ENCODE measurements at places on chromosomes 2 and 18.

- DNase-seq: no peak
Measured at GRCh38 chr18:73355121-73355520, 487.3 kb upstream of the NETO1 start.

GRCh38 chr18:32598144-32598543 lies 127.5 kb upstream of the GAREM1 start:
- DNase-seq: no peak

DNA sequence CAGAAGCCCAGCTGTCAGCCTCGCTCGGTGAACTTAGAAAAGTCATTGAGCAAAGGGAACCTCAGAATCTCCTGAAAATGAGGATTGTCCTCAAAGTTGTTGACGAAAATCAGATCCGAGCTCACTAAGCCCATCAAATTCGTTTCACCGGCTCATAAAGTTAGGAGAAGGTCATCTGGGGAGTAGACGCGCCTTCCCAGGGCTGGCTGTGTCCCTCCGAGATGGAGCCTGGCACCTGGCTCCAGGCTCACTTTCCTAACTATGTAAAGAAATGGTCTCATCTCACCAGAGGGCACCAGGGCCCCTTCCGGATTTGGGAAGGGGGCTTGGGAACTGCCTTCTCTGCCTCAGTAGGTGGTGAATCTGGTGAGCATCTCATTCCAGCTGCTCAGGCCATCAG lies 145.5 kb downstream of the PXDN start:
- no peak for DNase-seq

DNA sequence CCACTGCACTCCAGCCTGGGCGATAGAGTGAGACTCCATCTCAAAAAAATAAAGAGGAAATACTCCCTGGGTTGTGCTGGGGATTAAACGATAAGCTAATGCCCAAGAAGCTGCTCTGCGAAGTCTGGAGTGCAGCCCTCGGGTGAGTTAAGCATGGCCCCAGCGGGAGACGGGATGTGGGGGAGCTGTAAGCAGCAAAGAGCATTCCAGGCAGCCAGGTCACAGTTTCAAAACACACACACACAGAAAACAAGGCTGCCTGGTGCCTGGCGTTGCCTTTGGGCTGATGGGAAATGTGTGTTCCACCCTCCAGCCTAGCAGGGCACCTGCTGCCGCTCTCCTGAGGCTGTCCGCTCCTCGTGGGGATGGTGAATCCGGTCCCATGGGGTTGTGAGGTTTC lies 24.1 kb downstream of the ODC1 start:
- DNase-seq: no peak

- DNase-seq: no peak
Measured at GRCh38 chr2:46787364-46787763, 128.2 kb downstream of the MCFD2 start.

GRCh38 chr2:199764273-199764800 lies 86.7 kb downstream of the FTCDNL1 start:
- DNase-seq: no peak

GRCh38 chr18:6891788-6892187 lies 162.3 kb downstream of the ARHGAP28 start:
- DNase-seq: no peak

DNA sequence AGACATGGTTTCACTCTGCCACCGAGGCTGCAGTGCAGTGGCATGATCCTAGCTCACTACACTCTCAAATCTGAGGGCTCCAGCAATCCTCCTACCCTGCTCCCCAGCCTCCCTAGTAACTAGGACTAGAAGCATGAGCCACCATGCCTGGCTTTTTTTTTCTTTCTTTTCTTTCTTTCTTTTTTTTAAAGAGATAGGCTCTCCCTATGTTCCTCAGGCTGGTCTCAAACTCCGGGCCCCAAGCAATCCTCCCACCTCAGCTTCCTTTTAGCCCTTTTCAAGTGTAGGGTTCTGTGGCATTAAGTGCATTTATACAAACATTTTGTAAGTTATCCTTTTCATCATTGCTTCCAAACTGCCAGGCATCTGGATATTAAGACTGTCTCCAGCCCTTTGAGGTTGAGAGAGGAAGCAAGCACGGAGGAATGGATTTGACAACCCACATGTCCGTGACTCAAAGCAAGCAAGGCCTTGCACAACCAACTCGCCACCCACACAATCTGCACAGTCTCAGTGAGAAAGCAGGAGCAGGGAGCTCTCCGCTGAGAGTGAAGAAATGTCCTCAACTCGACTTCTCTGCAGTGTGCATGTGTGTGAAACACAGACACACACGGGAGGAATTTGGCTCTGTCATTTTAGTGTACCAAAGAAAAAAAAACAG lies 65.6 kb downstream of the ATP8B1 start:
- no peak for DNase-seq

GRCh38 chr18:26175481-26175880 lies 41.8 kb downstream of the PSMA8 start:
- DNase-seq: no peak

All from stimulated activated CD4-positive, alpha-beta T cell treated with anti-CD3 and anti-CD28 coated beads, Interleukin-12 subunit alpha, Interleukin-12 subunit beta, amount 100 ng/mL, for 24 hours (primary cell).